Mesothelial cell of epicardium (in vitro differentiated cells): ENCODE measurements at places on chromosomes 12 and 14. TPM values are rescaled to one million over a fixed set of nuclear protein-coding genes. Genes with fewer than 3 reads are reported as not detected.

The SDR39U1 gene
- 56.7 to 69.3 TPM (median 64.2 TPM) in 3 replicates for total RNA-seq

The AQP2 gene
- total RNA-seq, result not detected in 3 replicates

The GSC gene
- 3.8 to 4.9 TPM (median 4.4 TPM) in 3 replicates for total RNA-seq

DNA sequence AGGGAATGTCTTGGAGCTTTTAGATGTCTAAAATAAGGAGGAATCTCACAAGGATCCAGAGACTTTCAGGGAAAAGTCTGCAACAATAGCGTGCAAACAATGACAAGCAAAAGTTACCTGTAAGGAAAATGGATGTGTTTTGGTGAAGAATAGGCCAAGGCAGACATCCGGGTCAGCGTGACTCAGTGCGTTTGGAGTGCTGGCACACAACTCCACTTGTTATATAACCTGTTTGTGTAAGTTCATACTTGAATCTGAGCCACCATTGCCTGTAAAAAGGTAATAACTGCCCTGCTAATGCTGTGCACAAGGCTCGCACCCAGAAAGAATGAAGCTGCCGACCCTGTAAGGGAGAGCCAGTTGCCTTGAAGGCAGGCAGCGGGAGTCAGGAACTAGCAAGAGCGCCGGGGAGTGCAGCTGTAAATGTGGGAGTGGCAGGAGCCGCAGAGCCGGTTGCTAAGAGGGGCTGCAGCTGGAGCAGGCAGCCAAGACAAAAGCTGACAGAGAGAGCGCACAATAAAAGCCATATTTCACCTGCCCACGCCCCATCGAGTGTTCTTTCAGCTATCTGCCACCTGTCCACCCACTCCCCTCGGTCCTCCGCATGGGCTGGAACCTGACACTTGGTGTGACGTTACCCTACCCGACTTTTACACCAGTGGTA is 638.5 kb upstream of the MIS18BP1 start:
- peaks cover 15% of the 10 kb centered on the region for H3K4me1 ChIP-seq
- H3K27ac ChIP-seq, result peak overlapping the region; percentile 68
- H3K4me3 ChIP-seq, result peak overlapping the region; percentile 14
- no peaks in the 10 kb centered on the region for H3K36me3 ChIP-seq

DNA sequence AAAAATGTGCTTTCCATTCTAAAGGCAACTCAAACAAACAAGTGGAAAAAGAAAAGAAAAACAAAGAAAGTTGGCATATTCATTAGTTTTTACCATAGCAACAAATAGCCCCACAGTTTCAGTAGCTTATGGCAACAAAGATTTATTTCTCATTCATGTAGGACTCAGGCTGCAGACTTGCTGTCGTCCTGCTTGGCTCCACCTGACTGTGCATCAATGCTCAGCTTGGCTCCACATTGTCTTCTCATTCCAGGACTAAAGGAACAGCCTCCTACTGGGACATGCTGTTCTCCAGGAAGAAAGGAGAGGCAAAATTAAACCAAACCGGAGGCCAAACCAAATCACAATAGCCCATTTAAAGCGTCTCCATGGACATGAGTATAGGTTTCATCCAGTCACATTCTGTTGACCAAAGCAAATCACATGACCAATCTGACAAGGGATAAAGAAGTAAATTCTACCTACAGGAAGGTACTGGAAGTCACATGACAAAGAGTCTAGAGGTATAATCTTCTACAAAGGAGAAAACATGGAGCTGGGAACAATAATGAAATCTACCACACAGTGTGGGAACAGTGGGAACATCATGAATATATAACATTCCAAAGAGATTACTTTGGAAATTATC is 222.5 kb downstream of the PIK3C2G start:
- no peak overlapping the region for H3K4me3 ChIP-seq
- no peak for DNase-seq
- H3K36me3 ChIP-seq, result no peaks in the 10 kb centered on the region
- no peaks in the 10 kb centered on the region for H3K27me3 ChIP-seq
- H3K4me1 ChIP-seq, result peaks cover 15% of the 10 kb centered on the region
